Foreskin fibroblast (primary cell): ENCODE measurements at places on chromosomes 2 and 18.

DNA sequence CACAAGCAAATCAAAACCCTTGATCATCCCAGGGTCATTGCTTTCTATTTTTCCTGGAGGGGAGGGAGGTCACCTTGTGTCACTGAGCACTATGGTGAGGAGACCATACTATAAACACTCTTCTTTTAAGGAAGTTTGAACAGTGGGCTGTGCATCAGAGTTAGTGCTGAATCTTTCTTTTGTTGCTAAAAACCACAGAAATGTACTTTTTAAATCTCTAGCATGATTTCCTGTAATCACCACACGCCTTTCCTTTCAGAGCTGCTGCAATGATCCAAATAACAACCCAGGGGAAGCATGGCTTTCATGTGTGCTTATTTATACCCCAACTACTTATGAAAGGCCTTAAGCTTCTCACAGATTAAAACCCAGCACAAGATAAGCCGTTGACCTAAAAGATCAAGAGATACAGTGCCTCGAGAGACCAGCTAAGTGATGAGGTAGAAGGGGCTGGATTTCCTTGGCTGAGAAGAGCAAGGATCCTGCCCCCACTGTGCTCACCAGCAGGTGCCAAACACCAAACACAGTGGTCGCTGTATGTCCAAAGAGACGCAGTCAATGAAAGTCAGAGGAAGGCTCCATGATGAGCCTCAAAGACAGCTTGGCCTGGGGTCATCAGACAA is 34.7 kb downstream of the TRABD2A start:
- DNase-seq, result no peak

DNA sequence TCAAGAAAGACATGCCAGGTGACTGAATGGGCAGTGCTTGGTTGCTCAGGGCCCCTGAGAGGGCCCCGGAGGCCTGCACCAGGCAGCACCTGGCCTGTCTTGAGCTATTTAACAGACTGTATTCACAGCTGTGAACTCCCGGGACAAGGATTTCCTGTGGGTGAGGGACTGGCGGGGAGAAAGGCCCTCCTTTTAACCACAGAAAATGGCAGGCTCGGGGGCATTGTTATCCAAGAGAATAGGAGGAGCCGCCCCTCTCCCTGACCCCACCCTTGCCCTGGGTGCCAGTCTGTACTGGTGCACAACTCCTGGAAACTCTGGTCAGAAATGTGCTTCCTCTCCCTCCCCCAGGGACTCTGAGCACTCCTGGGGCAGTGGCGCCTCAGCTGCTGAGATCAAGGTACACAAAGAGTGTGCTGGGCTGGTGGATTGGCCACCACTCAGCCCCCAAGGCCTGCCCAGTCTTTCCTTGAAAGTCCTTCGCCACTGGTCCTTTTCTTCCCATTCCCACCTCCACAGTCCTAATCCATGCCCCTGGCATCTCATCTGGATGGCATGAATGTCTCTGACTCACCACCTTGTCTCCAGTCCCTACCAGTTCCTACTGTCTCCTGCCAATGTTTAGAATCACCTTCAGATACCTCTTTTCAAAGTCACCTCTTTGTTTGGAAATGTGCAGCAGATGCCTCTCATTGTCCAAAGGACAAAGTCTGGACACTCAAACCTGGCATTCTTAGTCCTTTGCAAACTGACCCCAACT is 19.6 kb upstream of the EPAS1 start:
- DNase-seq, result no peak

DNA sequence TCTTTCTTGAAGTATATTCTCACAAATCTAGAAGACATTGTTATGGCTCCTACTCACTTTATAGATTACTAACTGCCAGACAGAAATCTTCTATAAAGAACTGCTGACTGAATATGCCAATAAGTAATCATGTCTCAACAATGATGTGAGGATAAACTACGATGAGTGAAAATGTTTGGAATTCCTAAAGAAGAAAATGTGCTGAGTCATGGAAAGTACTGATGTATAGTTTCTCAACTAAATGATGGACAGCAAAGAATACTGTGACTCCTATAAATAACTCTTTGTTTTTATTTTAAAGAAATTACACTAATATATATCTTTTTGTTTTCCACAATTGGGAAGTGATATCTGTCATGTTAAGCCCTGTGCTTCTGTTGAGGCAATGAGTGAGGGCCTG is 232.9 kb downstream of the LNPK start:
- no peak for DNase-seq

- no peak for DNase-seq
Measured at GRCh38 chr2:144514616-144515091, 5.3 kb downstream of the ZEB2 start.

DNA sequence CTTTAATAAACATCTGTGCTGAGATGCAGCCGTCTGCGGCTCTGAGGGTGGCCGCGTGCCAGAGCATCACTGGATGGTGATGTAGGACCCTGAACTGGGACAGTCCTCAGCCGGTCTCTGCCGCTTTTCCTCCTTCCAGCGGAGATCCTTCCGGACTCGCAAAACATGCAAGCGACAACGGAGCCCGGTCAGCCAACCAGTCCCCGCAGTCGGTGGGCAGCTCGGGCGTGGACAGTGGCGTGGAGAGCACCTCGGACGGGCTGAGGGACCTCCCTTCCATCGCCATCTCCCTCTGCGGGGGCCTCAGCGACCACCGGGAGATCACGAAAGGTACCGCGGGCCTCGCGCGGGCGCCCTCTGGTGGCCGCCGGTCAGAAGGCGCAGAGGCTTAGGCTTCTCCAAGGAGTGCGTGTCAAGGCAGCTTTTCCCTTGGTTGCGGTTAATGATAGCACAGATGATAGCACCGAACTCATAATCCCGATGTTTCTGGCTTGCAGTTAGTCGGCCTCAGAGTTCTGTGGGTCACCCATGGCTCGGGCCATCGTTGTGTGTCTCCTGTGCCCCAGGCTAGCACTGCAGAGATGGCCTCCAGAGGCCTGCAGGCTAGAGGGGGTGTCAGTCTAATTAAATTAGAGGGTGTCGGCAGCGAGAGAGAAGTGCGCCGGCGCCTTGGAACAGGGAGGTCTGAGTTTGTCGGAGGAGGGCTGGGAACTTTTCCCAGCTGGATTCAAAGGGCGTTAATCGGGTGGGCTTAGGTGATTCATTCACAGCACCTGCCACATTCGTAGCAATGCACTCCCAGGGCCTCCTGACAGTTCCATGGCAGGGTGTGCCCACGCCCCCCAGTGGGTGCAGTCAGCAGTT is 38.5 kb downstream of the LPIN1 start:
- DNase-seq, result peak; percentile 74

DNA sequence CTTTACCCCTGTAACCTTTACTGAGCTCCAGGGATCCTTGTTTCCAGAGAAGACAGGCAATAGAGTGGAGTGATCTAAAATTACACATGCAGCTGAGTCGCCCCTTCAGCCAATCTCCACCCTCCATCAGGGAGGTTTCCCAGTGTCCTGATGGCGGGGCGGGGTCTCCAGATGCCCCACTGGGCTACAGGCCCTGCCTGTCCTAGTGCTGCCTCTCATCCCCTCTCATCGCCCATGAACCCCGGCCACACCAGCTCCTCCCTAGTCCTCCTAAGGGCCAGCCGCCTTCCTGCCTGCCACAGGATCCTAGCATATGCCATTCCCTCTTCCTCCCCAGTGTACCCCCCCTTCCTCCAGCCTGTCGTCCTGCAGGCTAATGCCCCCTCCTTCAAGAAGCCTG is 144.1 kb upstream of the GLI2 start:
- DNase-seq, result no peak

- peak; percentile 88 for DNase-seq
Measured at GRCh38 chr2:224958462-224958857, 83.8 kb downstream of the DOCK10 start.

- DNase-seq, result no peak
Measured at GRCh38 chr2:190052307-190052706, 10.2 kb downstream of the MSTN start.

DNA sequence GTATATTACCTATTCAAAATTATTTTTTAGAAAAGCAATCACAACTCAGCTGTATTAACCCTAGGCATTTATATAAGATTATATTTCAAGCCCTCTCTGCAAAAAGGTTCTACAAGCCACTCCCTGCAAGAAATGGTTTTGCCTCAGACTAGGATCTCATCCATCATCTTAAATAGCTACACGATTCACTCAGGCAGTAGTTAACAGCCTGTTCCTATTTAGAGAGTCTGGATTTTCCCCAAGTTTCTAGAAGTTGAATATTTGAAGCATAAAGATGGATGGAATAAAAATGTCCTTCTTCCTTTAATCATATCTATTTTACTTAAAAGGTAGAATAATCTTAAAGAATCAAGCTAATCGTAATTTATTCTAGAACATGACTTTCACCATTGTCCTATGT is 167.1 kb upstream of the STK17B start:
- no peak for DNase-seq

- DNase-seq, result no peak
Measured at GRCh38 chr2:164314148-164314547, 307.1 kb downstream of the GRB14 start.

GRCh38 chr2:40348038-40348437 is 103.9 kb downstream of the SLC8A1 start:
- peak; percentile 52 for DNase-seq

- DNase-seq, result no peak
Measured at GRCh38 chr18:74533666-74534065, 634 bp upstream of the CNDP1 start.

DNA sequence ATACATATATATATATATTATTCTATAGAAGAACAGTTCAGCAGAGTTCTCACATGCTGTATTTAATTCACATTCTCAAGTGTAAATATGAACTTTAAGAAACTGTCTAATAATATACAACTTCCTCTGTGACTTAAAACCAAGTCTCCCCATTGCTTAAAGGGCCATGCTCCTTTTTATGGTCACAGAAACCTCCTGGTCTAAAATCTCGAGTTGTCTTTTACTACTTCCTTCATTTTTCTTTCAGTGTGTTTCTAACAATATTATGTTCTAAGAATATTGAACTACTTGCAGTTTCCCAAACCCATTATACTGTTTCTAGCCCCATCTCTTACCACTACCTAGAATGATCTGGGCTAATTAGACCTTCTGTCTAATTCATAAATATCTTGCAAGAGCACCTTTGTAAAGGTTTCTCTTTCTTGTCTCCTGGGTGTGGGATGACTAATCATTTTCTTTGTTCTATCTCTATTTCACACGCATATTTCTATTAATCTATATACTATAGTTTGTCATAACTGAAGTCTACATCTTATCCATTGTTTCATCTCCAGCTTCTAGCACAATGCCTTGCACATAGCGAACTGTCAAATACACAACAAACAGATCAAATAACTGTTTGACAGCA is 48.8 kb downstream of the ERBB4 start:
- DNase-seq, result no peak

GRCh38 chr18:37424507-37424906 is 141.1 kb downstream of the CELF4 start:
- DNase-seq, result no peak

DNA sequence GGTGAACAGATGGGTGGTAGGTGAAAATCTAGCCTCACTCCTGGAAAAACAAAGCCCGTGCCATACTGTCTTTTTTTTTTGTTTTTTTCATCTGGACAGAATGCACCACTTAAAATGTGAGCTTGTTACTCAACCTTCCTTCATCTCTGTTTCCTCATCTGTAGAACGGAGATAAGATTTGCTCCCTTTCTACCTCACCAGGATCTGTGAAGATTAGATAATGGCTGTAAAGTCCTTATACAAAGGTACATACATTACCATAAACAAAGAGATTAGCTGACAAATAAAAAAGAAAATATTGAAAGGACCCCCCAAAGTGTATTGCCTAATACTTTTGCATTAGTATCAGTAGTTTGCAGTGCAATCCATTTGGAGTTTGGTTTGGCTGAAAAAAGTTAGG is 75.4 kb upstream of the ZEB2 start:
- no peak for DNase-seq

GRCh38 chr2:216389570-216389969 is 17.3 kb upstream of the MARCHF4 start:
- no peak for DNase-seq

- DNase-seq, result peak; percentile 59
Measured at GRCh38 chr2:179104736-179105135, 54.8 kb upstream of the CCDC141 start.

DNA sequence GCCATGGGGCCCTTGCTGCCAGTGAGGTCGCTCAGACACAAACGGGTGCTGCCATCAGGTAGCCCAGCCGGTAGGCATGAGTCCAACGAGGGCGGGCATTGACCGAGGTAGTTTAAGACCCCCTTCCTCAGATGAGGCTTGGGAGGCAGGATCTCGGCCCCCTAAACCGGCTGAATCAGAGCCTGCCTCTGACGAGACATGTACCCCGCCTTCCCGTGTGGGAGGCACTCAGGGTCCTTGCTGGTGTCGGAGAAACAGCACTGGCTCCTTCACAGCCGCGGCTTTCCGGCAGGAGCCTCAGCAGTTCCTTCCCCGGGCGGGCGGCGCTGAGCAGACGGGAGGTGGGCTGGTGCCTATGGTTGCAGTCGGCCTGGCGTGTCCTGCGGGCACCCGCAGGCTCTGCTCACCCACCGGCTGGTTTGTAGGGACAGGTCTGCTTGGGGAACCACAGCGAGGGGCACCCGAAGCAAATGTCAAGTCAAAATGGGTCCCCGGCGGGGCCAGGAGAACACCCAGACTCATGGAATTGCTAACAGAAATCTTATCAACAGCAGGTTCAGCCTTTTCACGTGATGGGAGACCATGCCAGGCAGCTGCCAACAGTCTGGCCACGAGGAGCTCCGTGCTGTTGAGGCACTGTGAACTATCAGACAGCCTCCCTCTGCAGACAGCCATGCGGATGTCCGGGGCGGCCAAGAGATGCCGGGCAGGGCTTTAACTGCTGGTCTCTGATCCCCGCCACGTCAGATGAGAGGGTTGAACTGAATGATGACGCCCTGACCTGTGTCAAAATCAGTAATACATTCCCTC is 2.8 kb downstream of the KCNG2 start:
- no peak for DNase-seq

DNA sequence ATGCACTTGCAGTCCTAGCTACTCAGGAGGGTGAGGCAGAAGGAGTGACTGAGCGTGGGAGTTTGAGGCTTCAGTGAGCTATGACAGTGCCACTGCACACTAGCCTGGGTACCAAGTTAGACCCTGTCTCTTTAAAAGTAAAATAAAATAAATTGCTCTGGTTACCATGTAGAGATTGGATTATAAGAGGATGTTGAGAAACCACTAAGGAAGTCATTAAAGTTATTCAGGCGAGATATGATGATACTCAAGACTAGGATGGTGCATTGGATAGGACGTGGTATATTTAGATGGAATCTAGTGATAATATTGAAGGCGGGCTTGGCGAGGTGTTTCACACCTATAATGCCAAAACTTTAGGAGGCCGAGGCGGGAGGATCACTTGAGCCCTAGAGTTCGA is 50.6 kb downstream of the BMPR2 start:
- DNase-seq, result no peak

- DNase-seq, result no peak
Measured at GRCh38 chr2:195572895-195573683, 83.9 kb upstream of the SLC39A10 start.

GRCh38 chr18:42425025-42425424 is 470.0 kb downstream of the PIK3C3 start:
- no peak for DNase-seq

GRCh38 chr2:155513248-155513647 is 814.8 kb downstream of the KCNJ3 start:
- no peak for DNase-seq

DNA sequence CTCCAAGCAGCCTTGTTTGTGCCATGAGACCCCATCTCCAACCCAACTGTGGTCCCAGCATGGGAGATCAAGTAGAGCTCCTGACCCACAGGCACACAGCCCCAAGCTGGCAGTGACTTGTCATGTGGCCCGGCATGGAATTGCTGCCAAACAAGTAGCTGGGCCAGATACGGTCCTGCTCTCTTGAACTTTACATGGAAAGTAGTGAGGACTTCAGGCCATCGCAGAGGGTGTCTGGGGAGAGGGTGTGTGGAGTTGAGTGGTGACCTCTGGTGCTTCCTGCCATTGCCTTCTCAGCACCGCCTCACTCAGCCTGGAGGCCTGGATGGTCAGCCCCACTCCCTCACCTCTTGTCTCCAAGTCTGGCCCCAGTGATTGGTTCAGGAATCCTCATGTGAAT is 10.9 kb upstream of the SLC4A3 start:
- no peak for DNase-seq
